Stimulated activated naive CD8-positive, alpha-beta T cell treated with anti-CD3 and anti-CD28 coated beads, Interleukin-15, Interleukin-2, amounts not matched to agents 100 U/mL and 50 U/mL, for 24 hours (primary cell): ENCODE measurements at places on chromosomes 3 and 15.

DNA sequence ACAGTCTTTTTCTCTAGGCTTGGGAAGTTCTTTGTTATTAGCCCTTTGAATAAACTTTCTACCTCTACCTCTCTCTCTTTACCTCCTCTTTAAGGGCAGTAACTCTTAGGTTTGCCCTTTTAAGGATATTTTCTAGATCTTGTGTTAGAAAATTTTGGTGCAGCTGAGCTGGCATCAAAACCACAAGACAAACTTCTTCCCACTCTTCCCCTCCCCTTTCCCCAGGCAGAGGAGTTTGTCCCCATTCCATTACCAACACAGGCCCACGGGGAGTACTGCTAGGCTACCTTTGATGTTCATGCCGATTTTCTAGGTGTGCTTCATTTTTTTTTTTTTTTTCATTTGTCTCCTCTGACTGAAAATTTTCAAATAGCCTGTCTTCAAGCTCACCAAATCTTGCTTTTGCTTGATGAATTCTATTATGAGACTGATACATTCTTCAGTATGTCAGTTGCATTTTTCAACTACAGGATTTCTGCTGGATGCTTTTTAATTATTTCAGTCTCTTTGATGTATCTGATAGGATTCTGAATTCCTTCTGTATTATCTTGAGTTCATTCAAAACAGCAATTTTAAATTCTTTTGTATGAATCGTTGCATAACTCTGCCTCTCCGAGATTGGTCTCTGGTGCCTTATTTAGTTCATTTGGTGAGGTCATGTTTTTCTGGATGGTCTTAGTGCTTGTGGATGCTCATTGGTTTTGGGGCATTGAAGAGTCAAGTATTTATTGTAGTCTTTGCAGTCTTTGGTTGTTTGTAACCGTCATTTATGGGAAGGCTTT, 112.0 kb downstream of the UBE2E2 start:
- DNase-seq = no peak

GRCh38 chr3:191340966-191341365, 10.6 kb upstream of the UTS2B start:
- DNase-seq = no peak

DNA sequence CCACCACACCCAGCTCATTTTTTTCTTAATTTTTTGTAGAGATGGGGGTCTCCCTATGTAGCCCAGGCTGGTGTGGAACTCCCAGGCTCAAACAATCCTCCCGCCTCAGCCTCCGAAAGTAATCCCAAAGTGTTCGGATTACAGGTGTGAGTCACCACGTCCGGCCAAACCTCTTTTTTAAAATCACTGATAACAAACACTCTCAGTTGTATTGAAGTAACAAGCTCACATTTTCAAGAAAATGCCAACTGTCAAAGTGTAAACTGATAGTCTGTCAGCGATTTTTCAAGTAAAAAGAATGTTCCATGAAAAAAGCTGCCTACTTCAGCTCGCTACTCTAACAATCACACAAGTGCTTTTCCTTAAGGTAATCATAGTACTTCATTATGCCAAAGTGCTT, 33.4 kb downstream of the UBXN7 start:
- no peak for DNase-seq

DNA sequence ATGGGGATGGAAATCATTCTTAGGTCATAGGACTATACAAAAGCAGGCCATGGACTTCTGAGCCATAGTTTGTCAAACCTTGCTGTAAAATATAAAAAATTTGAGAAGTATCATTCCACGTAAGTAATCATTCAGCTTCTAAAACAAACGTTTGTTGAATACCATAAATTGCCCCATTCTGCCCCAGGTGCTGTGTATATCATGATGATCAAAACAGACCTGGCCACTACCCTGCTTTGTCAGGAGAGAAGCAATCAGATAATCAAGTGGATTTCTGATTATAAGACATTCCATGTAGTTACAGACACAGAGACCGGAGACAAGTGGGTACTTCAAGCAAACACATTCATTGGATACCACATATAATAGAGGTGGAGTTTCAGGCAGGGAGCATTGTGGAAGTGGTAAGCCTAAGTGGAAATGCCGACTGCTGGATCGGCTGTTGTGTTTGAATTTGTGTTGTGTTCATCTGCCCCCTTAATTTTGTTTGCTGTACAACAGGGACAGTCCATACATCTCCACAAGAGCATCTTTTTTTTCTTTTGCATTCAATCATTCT, 61.7 kb downstream of the TGFBR2 start:
- DNase-seq = no peak

GRCh38 chr15:58521293-58521991, 89.7 kb downstream of the LIPC start:
- DNase-seq = no peak

- no peak for DNase-seq
Observed at GRCh38 chr15:60994963-60995475, 234.1 kb downstream of the RORA start.

- DNase-seq = no peak
Observed at GRCh38 chr15:80483725-80484161, 79.6 kb downstream of the ARNT2 start.

DNA sequence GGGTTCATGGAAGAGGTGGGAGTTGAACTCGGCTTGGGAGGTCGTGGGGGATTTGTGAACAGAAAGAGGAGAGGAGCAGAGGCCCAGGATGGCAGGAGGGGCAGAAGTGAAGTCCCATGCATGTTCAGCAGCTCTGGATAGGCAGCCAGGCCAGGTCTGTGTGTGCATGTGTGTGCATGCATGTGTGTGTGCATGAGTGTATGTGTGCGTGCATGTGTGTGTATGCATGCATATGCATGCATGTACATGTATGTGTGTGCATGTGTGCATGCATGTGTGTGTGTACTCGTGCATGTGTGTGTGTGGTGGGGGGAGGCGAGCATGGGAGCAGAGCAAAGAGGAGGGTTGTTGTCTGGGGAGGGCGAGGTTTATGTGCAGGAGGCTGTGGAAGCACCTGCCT, 178.4 kb downstream of the RPLP1 start:
- no peak for DNase-seq

DNA sequence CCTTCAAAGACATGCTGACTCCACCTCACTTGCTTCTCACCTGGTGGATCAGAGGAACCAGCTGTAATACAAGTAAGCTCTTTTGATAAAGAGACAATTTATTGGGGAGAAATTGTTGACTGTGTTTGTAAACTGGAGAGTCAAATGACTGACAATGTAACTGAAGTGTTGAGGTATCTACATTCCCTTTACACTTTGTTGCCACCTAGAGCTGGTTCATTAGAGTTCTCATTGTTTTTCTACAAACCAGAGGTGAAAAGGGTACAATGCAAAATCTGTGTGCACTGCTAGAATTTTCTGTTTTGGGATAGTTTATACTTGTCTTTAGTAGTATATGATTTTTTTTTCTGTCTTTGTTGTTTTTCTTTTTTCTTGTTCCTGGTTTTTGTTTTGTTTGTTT, 8.7 kb upstream of the LRRC58 start:
- no peak for DNase-seq

DNA sequence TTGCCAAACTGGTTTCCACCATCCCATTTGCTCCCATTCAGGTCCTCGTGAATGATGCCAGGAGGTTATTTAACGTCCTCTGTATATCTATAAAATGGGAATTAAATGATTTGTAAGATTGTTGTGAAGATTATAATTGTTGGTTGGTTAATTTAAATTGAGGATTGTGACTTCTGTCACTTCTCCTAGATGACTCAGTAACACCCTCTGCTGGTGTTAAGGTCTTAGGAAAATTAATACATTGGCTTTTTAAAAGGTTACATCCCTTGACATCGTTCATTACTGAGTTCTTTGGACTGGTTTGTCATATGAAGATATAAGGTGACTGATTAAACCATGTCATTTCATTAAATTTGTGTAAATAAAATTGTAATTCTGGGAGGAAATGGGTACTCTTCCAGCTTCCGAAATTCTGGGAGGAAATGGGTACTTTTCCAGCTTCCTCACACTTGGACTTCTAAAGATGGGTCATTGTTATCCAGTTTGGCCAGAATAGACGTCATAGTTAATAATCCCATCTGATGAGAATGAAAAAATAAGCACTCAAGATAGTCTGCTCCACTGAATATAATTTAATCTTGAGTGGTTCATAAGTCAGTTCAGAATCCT, 33.3 kb upstream of the PAQR5 start:
- no peak for DNase-seq

DNA sequence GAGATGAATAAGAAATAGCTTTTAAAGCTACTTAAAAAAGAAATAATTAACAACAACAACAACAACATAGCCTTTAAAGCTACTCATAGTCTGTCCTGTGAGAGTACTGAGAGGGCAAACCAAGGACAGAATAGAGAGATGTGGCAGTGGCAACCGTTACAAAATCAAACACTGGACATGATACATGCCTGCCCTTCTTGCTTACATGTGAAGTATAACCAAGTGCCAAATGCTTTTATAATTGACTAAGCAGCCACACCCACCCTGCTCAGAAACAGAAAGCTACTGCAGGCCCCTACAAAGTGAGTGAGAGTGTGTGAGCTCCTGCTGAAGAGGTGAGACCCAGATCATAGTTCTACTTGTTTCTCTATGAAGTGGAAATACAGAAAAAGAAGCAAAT, 38.4 kb downstream of the NDUFB4 start:
- DNase-seq = no peak

DNA sequence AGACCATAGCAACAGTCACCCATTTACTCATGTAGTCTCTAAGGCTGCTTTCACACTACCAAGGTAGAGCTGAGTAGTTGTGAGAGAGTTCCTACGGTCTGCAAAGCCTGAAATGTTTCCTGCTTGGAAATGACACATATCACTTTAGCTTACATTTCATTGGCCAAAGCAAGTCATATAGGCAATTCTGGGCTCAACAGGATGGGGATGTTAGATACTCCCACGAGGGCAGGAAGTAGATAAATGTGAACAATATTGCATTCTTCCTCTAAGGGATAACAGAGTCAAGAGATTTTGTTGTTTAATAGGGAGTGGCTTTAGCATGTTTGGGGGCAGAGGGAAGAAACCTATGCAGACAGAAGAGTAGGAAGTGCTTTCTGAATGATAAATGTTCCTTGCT, 355.6 kb upstream of the THRB start:
- no peak for DNase-seq

DNA sequence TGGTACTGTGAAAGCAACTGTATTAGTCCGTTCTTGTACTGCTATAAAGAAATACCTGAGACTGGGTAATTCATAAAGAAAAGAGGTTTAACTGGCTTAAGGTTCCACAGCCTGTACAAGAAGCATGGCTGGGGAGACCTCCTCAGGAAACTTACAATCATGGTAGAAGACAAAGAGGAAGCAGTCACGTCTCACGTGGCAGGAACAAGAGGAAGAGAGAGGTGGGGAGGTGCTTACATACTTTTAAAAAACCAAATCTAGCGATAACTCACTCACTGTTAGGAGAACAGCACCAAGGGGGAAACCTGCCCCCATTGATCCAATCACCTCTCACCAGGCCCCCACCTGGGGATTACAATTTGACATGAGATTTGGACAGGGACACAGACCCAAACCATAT, 48.9 kb downstream of the IQGAP1 start:
- no peak for DNase-seq

GRCh38 chr3:59824876-59825275, 775.1 kb upstream of the CFAP20DC start:
- DNase-seq = no peak

- no peak for DNase-seq
Observed at GRCh38 chr3:55156851-55157650, 229.2 kb upstream of the LRTM1 start.

- no peak for DNase-seq
Observed at GRCh38 chr3:46462111-46462510, 2.6 kb downstream of the LTF start.

DNA sequence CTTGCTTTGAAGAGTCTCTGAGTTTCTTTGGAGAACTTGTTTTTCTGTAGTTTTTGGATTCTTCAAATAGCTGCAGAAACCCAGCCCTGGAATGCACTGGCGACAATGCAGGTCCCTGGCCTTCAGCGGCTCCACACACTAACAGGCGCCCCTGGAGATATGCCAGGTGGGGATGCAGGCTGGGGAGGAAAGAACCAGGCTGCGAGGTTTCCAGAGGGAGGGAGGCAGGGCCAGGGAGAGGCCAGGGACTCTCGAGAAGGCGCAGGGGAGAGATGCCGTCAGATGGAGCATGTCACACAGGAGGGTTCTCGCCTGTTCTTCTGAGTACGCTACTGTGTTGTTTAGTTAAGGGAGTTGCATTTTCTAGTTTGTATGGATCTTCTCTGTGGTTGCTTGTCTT, 283.1 kb downstream of the GABRG3 start:
- no peak for DNase-seq

DNA sequence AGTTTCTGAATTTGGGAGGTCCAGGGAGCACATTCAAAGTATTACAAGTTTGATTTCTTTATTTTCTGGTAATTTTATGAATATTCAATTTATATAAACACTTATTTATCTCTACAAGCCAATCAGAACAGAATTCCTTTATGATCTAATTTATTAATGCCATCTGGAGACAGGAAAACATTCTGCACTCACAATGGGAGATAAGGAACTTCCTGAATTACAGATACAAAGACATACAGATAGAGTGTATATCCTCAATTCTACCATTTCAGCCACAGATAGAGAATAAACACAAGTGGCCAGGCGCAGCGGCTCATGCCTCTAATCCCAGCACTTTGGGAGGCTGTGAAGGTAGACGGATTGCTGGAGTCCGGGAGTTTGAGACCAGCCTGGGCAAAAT, 86.0 kb downstream of the IQCH start:
- DNase-seq = no peak

DNA sequence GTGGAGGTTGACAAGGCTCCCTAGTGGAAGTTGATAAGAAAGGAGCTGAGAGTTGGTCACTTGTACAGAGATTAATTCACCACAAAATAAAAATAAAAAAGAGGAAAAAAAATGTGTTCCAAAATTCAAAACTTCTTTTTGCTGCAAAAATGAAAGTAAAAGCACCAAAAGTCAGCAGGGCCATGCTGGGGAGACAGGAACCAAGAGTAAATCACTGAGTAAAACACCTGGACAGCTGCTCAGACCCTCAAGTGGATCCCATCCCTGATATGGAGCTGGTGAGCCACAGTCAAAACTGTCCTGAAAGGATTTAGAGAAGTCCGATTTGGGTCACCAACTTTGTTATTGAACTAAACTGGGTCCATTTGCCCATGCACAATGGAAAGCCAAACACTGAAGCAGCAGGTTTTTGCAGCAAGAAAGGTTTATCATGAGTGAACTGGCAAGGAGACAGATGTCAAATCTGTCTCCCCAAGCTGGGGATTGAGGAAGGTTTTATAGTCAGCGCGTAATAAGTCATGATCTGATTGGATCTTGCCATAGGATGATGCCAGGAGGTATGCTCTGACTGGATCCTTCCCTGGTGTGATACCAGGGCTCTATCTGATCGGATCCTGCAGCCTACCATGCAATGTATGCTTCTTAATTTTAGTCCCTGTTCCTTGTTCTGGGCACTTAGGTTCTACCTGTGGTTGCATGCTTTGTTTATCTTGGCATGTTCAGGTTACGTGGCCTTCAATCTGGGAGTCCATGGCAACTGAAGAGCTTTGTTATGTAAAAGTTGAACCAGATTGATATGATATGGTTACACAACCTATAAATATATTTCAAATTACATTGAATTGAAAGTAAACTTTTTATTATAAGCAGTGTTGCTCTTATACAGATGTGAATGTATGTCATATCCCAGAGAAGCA, 313.2 kb downstream of the POLQ start:
- DNase-seq = no peak
